ENCODE measurements at places on chromosomes 2 and 18. TPM values are rescaled to one million over a fixed set of nuclear protein-coding genes. Genes with fewer than 3 reads are reported as not detected.

GRCh38 chr2:170713543-170714380 is 1.4 kb upstream of the SP5 start:
- DNase-seq = no peak

- DNase-seq = no peak
Measured at GRCh38 chr2:107545851-107546250, 280.8 kb upstream of the RGPD4 start.

DNA sequence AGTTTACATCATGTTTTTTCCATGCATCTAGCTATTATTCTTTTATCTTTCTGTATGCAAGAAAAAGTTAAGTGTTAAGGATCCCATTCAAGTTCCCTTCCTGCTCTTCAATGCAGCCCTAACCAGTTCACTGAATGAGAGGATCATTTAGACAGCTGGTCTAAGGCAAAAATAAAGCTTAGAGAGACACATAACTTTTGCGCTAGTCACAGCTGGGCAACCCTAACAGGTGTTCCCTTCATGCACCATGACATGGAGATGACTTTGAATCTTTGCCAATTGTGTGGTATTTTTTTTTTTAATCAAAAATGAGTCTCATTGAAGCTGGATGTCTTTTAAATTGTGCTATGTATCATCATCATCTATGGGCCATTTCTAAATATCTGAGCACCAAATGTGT is 393.8 kb upstream of the CYRIA start:
- DNase-seq = no peak

Gene NCL
- 210 TPM for total RNA-seq

DNA sequence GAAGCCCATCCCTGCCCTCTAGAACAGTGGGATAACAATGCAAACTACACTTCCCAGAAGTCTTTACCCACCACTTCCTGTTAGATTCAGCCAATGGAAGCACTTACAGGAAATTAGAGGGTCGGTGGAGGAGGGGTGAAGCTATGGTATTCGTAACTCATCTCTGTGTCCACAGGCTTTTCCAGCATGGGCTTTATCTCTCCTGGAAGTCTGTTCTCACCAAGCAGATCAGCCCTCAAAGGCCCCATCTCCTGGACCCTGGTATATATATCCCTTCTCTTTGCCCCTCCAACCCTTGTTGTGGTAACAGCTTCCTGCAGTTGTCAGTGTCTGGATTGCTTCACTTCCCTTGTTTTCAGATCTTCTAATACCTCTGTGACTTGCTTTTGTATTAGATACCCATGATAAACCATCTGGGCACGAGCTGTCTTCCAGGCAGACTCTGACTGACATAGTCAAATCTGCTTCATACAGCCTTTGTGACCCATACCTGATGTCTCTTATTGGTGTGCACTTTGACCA is 475.0 kb upstream of the POU3F3 start:
- peak; percentile 27 for DNase-seq

DNA sequence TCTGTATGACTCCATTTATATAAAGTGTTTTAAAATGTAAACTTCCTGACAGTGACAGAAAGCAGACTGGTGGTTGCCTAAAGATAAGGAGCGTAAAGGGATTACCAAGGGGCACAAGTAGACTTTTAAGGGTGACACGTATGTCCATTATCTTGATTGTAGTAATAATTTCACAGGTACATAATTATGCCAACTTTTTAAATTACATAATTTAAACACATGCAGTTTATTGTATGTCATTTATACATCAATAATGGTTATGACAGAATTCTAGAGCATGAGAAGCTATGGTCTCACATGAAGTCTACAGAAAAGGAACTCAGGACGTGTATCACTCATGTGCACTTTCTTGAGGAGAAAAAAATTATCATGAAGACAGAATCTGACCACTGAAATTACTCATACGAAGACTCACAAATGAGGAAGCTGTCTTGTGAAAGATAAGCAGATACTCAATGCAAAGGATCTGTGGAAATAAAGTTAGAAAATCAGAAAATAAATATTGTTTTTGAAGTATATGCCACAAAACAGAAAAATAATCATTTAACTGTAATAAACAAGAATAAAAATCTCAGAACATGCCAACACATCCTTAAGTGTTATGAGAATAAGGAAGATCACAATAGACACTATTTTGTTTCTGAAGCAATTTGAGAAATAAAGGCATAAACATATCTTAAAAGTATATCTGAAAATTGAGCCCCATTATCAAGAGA is 84.4 kb downstream of the TMEM131 start:
- no peak for DNase-seq

Gene EMILIN2
- 12.2 TPM for total RNA-seq

DNA sequence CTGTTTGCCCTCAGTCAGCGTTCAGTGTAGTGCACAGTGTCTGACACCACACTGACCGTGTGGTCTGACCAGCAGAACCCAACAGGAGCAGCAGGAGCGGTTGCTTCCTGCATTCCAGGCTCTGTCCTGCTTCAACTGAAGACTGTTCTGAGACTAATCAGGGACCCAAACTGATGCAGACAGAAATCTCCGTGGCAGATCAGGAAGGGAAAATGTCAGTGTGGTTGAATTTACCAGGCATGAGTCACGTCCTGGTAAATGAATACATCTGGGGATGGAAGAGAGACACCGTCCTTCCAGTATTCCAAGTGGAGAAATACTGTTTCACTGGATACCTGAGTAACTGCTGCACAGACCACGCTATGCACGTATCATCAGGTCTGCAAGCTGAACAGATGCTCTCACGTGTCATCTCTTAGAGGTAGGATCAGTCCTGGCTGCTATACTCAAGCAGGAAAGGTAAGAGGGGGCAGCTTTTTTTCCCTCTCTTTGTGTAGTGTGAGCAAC is 223.6 kb upstream of the EPAS1 start:
- DNase-seq = no peak

- no peak for DNase-seq
Measured at GRCh38 chr2:99607861-99608491, 118.2 kb upstream of the REV1 start.

GRCh38 chr18:64695851-64696553 is 547.1 kb upstream of the LINC00305 start:
- no peak for DNase-seq

- DNase-seq = no peak
Measured at GRCh38 chr18:46061387-46061786, 10.7 kb downstream of the PSTPIP2 start.

- DNase-seq = no peak
Measured at GRCh38 chr2:53515435-53516332, 251.9 kb upstream of the CHAC2 start.

DNA sequence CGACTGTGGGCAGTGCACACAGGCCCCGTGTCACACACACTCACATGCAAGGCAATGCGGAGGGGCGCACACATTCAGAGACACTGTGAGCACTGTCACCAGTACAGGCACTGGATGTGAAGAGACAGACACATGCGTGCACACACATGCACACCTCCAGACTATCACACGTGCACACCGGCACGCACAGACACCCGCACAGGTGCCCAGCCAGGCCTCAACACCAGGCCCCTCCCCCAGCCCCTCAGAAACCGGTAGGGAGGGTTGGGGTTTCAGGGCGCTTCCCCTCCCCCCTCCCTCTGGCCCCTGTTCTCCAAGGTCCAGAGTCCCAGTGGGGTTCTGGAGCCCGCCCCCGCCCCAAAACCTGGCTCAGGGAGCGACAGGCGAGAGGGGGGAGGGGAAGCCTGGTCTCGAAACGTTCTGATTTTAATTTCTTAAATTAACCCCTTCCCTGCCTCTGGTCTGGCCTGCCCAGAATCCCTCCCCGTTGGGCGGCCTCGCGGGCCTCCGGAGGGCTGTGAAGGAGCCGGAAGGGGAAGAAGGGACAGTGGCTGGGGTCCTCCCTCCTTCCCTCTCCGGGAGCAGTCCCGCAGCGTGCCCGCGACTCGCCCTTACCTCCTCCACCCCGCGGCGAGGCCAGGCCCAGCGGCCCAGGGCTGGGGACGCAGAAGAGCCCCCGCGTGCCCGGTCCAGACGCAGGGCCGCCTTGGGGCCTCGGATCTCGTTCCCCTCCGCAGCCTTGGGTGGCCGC is 558 bp downstream of the FBXO41 start:
- DNase-seq = no peak

Gene ZSWIM2
- total RNA-seq = not detected

Gene CCDC102B
- 7.4 TPM for total RNA-seq

GRCh38 chr2:128427413-128427755 is 108.7 kb upstream of the HS6ST1 start:
- no peak for DNase-seq
